ENCODE measurements at places on chromosomes 4 and X.
A peak's percentile ranks its signal among the peaks of the same experiment; 100 is the strongest.

DNA sequence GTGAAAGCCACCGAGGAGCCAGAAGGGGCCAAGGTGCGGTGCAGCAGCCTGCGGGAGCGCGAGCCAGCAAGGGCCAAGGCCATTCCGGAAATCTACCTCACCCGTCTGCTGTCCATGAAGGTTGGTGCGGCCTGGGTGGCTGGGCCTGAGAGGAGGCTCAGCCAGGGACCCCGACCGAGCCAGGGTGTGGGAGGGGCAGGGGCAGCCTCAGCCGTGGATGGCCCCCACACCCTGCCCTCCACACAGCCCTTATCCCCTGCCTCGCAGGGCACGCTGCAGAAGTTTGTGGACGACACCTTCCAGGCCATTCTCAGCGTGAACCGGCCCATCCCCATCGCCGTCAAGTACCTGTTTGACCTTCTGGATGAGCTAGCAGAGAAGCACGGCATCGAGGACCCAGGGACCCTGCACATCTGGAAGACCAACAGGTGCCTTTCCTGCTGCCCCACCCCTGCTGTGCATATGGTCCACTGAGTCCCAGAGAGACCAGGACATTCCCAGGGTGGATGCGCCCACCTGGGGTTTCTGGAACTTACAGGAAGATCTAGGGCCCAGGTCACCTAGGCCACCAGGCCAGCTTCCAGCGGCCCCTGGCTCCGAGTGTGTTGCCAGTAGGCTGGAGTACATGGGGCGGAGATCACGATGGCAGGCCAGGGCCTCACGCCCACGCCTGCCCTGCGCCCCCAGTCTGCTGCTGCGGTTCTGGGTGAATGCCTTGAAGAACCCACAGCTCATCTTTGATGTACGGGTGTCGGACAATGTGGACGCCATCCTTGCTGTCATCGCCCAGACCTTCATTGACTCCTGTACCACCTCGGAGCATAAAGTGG is 3.4 kb upstream of the SRPK3 start:
- no peak for DNase-seq

DNA sequence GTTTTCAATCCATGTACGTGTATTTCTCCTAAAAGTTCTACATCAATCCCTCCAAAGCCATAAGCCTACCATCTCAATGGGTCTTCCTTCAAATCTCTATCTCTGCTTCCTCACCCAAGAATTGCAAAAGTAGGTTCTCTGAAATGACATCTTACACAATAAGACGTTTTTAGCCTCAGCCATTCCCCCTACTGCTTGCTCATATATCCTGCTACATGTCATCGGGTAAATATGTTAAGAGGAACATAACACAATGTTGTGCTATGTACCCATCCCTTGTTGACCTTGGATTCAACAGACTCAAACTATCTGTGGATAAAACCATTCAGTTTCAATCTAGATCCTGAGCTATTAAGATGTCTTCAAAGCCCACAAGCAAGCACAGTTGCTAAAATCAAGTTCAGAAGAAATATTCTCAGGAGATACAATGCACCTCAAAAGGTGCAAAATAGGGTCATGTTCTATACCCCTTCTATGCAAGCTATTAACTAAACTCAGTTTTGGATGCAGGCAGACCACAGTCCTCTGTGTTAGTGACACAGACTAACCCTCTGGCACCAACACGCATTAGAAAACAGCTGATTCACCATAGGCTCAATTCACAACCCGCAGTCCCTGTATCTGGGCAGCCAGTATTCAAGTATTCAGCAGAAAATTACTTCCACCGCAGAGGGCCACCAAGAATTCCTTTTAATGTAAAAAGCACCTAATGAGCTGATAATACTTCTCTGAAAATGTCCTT is 56.8 kb downstream of the CD99L2 start:
- no peak for DNase-seq

- DNase-seq: no peak
Measured at GRCh38 chr4:138401334-138401733, 159.2 kb upstream of the SLC7A11 start.

DNA sequence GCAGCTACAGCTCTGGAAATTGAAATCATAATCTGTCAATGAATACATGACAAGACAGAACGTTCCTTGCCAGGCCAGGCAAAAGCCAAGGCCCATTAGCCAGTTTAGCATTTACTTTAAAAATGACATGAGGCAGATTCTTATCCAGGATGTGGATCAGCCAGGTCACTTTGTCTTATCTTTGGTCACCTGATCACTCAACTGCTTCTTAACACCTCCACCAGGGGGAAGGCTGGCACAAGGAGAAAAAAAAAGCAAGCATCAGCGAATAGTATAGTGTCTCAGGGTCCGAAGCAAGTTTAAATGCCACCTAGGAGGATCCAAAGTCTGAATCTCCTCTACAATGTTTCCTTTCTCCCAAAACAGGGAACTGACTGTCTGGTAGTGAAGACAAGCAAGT is 18.8 kb downstream of the ATP1B4 start:
- DNase-seq: peak; percentile 4

- DNase-seq: no peak
Measured at GRCh38 chrX:13511241-13511943, 58.0 kb upstream of the EGFL6 start.

GRCh38 chr4:95167805-95168204 is 381.0 kb downstream of the UNC5C start:
- DNase-seq: no peak
